ENCODE measurements at places on chromosomes 5 and 9. TPM values are rescaled to one million over a fixed set of nuclear protein-coding genes. Genes with fewer than 3 reads are reported as not detected.

- no peak for DNase-seq
These were observed 120.3 kb upstream of the SPATA31C2 start for GRCh38 chr9:88258601-88259000.

RANBP17 gene
- total RNA-seq: 4.8 TPM

ST8SIA4 gene
- not detected for total RNA-seq

GRCh38 chr5:123391009-123391408 lies 32.2 kb downstream of the CEP120 start:
- no peak for DNase-seq

MLANA gene
- total RNA-seq: not detected

DNA sequence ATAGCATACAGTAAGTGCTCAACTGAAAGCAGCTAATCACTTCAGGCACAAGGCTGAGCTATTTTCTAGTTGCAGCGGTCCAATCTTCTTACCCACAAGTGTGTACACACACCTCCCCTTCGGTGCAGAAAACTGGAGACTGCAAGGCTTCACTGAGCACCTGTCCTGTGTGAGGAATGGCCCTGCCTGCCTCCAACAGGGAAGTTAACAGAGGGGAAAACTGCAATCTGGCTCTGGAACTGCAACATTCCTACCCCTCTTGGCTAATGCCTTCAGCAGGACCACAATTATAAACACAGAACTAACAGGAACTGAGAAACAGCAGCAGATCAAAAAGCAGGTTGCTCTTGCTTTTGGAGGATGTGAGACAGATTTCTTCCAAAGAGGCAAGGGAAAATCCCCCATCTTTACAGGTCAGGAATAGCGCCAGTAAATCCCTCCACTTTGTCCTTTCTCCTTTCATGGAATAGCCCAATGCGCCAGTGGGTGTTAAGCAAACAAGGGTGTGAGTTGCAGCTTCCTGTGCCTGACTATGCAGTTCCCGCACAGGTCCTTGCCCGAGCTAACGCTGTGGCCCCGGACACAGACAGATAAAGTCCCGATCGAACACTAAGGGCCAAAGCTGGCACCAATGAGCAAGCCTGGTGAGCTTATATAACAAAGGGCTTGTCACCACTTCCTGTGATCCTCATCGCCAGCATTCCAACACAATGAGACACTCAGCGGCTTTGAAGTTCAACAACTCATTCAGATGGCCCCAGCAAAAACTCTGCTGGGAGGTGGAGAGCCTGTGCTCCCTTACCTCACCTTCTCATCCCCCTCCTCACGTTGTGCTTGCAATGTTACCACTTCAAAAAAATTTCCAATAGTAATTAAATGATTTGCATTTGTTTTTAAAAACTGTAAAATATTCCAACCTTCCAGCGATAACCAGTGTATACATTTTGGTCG lies 21.5 kb downstream of the SHB start:
- DNase-seq: peak; percentile 93

IPPK gene
- total RNA-seq: 10.6 TPM

SPINK1 gene
- total RNA-seq: not detected

DNA sequence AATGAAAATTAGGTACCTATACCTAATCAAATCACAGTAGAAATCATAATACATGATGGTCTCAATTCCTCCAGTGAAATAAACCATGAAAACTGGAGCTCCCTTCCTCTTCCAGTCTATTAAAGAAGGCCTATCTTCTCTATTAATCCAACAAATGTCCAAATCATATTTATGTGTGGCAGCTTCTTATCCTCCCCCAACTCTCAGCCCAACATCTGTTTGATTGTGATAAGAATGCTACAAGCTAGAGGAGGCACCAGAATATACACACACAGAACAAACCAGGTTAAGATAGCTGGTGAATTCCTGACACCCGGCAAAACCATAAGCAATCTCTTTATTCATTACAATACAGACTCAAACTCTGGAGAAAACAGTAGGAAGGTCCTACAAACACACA lies 110.8 kb downstream of the FBXL17 start:
- no peak for DNase-seq

DNA sequence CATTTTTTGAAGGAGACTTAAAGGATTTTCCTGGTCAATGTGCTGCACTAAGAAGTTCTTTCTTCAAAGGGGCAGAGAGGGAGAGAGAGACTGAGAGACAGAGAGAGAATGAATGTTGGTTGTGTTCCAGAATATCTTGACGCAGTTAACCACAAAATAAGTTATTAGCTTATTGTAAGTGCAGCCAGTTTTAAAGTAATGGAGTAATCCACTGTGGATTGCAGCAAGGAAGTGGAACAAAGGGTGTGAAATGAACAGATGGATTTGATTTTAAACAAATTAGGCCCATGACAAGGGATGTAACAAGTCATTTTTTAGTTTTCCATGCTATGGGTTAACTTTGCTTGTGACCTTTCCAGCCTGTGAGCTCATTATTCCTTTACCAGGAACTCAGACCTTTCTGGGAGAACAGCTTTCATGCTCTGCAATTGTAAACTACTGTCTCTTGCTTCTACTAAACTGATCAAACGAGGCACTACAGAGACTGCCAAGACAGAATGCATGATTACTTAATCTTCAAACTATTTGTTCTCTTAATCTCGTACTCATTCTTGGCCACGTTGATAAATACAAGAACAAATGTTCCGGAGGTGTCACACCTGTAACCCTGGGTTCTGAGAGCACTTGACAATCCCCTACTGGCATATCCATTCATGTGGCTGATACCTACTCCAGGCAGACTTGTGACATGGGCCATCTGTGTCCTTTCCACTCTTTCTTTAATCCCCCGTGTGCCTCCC lies 131.1 kb downstream of the TLE1 start:
- DNase-seq: peak; percentile 63

DNA sequence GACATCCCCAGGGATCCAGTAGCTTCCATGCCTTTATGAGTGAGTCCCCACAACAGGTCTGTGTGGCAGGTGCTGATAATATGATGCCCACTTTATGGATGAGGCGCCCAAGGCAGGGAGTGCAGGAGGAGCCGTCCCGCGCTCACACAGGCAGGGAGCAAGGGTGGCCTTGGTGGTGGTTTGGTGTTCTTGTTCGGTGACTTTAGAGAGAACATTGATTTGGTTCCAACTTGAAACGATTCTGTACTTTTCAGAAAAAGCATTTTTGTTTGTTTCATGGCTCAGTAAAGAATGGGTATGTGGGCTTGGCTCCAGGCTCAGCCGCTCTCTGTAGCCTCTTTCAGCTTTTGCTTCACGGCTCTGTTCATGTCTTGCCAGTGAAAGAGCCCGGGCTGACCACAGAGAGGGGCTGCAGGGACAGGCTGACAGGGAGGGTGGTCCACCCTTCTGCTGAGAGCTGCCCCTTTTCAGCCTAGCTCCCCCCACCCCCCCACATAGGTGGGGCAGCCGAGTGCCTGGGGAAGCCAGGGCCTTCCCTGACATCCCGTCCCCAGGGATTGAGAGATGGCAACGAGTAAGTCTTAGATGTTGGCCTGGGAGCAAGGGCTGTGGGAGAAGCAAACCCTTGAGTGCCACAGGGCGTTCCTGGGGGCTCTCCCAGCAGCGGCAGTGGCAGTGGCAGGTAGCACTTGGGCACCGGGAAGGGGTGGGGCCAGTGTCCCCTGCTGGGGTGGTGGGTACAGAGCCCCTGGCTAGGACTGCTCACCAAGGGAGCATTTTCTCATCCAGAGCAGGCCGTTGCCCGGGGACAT lies 28.0 kb downstream of the NCS1 start:
- DNase-seq: no peak

DNA sequence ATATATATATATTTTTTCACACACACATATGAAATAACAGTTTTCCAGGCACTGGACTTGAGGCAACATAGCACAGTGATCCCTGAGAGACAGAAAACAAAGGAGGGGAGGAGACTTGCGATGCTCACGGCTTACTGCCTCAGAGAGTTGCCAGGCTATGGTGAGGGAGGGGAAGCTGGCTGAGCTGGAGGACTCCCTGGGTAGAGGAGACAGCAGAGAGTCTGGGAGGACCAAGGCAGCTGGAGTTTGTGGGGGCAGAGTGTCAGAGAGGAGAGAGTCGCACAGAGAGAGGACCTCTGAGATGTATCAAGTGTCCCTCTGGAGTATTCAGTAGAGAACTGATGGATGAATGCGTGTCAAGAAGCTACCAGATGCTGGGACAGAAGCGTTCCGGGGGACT lies 23.1 kb upstream of the QSOX2 start:
- DNase-seq: no peak

SMIM33 gene
- total RNA-seq: not detected

DNA sequence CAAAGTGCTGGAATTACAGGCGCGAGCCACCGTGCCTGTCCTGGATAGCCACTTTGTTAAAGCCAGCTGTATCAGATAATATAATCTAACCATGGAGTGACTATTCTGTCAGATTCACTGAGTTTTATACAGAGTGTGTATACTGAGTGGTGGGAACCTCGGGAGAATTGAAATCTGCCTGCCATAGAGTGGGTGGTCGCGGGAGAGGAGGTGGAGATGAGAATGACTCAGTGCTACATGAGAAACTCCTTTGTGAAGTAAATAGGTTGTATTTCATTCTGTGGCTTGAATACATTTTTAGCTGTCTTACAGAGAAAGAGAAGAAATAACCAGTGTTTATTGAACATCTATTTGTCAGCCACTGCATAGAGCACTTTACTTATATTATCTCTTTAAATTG lies 26.4 kb downstream of the ATP6V0E1 start:
- no peak for DNase-seq

SMIM32 gene
- total RNA-seq: not detected

DAP gene
- total RNA-seq: 275 TPM

- DNase-seq: peak; percentile 12
These were observed 26.7 kb downstream of the BDP1 start for GRCh38 chr5:71482132-71482531.

DNA sequence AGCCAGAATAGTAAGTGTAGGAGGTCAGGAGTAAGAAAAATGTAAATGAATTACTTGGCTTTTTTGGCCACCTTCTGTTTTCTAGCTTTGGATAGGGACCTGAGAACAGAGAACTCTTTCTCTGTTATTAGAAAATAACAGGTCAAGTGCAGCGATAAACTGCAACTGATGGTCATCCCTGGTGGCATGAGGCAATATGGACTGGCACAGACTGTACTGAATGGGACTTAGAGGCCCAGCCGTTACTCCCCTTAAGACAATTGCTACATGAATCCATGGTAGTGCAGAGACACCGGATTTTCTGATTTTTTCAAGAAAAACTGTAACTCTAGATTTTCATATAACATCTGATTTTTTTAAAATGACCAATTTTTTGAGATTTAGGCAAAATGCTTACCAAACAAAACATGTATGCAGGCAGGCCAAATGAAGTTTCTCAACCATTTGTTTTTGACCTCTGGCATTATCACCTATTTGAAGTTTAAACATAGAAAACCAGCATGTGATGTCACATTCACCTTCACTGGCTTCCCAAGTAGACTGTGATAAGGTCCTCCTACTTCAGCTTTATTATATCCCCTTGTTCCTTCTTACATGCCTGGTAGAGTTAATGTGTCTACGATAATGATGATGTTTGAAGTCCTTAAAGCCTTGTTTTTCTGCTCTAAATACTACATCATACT lies 262.6 kb downstream of the KCTD16 start:
- DNase-seq: no peak

GRCh38 chr5:6419340-6419852 lies 29.3 kb upstream of the UBE2QL1 start:
- DNase-seq: peak; percentile 32

- DNase-seq: no peak
These were observed 590.5 kb upstream of the RORB start for GRCh38 chr9:73906671-73907070.

DNA sequence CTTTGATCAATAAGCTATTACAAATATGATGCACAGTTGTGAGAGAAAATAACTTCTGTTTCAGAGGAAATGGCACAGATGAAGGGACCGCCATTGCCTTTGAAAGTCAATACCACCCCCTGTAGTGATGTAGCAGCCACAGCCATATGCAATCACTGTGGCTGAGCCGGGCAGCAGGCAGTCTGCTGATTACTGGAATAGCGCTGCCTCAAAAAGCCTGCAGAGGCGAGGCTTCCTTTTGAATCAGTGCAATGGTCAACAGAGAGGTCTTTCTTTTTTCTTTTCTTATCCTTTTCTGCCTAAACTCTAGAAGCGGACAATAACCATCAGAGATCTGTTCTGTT lies 265.1 kb upstream of the TAS2R1 start:
- no peak for DNase-seq

LCN1 gene
- total RNA-seq: not detected

DNA sequence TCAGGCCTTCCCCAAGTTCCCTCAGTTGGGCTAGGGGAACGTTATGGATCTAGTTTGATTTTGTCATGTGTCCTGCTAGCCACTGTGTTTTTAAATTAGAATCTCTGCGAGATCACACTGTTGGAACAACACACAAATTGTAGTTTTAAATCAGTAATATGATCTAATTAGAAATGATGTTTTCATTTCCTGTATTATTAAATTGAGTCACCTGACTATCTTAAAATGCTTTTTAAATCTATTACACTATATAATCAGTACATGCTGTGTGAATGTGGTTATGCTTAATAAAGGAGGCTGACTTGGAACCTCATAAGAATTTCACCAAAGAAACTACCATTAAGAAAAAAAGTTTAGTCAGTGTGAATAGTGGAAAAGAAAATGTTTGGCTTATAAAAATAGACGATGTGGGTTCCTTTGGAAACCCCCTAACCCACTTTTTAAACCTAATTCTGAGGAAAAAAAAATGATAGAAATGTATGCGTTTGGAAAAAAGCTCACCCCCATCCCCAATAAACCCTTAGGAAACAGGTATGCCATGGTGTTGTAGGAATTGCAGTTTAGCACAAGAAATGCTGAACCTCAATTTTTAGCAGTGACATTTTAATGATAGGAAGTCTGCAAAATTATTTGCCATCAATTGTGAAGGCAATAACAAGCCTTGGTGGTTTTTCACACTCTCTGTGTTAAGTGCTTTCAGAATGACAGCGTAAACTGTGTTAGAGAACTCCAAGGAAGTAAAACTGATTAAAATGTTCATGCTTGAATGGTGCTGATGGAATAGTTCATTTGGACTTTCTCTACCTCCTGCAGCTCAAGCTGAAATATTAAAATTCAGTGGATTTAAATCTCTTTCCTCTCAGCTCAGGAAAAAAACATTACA lies 59.0 kb downstream of the TLE4 start:
- DNase-seq: no peak

DNA sequence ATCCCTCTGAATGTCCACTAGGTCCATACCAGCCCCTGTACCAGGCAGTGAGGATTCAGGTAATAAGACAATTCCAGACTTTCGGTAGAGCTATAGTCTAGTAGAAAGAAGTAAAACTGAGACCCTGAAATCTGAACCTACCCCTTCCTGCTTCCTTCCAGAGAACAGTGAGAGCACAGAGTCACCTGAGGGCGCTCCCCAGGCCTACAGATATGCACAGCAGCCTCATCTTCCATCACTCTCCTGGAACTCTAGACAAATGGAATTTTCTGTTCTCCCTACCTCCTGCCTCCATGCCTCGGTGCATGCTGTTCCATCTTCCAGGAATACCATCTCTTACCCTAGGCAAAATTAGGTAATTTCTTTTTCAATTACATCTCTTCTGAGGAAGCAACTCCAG lies 3.1 kb upstream of the GNA14 start:
- DNase-seq: no peak

DNA sequence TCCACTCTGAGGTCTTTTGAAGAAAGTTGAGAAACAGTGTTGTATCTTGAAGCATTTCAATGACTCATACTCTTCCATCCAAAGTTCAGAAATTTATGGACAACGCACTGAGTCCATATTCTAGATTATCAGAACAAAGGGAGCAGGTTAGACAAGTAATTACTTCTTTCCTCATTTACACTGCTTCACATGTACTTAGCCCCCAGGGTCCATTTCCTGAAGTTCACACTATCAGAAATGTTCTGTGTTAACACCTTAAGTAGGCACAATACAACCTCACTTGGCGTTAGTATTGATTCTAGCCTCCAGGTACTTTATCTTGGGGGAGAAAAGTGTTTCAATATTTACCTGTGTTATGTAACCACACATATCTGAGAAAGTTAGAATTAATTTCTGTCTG lies 487.9 kb upstream of the DMAC1 start:
- no peak for DNase-seq

All from HFFc6 (cell line).